AG04450 (cell line): ENCODE measurements at places on chromosomes 5 and 9.
A peak's percentile ranks its signal among the peaks of the same experiment; 100 is the strongest.

- DNase-seq = no peak
These were observed 791.2 kb downstream of the MAT2B start for GRCh38 chr5:164296603-164297080.

DNA sequence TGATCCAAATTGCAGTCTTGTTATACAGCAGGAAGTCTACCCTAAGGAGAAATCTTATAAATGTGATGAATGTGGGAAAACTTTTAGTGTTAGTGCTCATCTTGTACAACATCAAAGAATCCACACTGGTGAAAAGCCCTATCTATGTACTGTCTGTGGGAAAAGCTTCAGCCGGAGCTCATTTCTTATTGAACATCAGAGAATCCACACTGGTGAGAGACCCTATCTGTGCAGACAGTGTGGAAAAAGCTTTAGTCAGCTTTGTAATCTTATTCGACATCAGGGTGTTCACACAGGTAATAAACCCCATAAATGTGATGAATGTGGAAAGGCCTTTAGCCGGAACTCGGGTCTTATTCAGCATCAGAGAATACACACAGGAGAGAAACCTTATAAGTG is 10.4 kb downstream of the ZNF189 start:
- DNase-seq = no peak

DNA sequence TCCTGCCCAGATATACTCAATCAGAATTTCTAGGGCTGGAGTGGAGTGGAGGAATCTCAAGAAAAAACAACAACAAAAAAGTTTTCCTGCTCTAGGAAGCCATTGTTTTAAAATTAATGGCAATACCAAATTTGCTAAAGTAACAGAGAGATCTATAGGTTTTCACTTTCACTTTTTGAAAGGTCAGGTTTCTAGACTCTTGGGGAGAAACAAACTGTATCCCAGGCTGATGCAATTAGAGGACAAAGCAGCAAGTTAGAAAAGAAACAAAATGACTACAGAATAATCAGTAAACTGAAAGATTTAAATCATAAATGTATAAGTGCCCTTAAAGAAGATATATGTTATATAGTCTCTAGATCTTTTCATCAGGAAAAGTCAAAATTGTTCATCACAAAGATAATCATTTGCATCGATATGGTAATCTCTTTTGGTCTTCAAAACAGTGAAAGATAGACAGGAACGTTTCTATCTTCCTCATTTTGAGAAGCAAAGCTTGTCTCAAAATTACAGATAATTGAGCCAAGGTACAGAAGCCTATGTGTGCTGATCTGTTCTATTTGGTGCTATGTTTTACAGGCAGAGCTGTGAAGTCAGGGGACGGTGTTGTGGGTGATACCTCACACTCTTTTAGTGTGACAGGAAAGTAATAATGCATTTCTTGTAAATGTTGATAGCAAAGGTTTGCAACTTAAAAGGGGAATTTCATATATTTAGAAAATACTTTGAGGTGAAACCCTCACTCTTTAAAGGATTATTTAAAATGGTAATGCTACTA is 1746.6 kb upstream of the C9orf72 start:
- DNase-seq = no peak

- DNase-seq = no peak
These were observed 823 bp upstream of the PRDM6 start for GRCh38 chr5:123088031-123088805.

DNA sequence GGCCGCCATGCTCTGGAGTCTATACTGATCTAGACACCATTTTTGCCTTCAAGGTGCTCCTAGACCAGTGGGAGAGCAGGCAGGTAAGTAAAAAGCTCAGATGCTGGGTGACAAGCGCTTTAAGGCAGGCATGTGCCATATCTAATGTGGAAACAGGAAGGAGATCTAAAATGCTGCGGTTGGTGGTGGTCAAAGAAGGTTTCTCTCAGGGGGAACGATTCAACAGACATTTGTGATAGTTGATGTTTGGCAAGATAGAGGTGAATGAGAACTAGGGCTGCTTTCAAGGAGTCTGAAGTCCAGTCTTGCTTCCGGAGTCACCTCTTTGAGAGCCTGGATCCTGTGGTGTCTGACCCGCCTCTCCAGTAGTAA is 146.2 kb upstream of the KLF4 start:
- no peak for DNase-seq

GRCh38 chr5:106454651-106455415 is 1215.9 kb downstream of the EFNA5 start:
- DNase-seq = no peak

DNA sequence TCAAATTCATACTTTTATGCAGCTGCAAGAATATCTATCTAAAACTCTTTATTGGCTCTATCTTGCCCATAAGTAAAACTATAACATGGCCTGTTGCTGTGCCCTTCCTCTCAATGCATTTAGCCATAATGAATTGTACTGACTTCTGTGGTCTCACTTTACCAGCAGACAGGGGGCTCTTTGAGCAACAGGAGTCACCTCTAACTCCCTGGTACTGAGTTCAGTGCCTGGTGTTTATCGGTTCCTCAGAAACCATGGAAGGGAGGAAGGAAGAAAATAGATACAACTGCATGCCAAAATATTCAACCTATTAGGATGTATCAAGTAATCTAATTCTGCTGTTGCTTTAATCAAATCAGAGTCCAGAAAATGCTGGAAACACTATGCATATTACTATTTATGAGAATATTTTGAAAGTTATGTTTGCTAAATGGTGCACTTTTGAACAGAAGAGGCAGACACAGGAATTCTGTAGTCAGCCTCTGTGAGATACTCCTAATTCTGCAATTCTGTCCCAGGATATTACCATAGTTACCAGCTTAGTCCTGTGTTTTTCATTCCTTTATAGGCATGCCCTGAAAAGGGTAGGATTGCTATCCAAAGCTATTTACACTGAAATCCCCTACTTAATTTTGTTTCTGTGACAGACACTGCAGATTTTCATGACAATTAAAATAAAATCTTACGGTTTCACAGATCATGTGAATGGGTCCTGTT is 89.8 kb downstream of the CD180 start:
- DNase-seq = no peak

DNA sequence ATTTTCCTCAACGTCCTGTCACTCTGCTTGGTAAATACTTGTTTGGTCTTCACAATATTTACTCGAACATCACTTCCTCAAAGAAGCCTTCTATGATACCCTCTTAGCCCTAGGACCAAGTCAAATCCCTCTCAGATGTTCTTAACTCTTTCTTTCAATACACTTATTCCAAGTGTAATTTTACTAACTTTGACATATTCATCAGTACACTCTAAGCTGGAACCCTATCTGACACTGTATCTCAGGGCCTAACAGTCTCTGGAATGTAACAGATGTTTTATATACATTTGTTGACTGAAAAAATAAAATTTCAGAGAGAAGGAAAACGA is 19.6 kb downstream of the SIL1 start:
- DNase-seq = no peak

GRCh38 chr5:10454591-10455276 is 13.1 kb downstream of the ROPN1L start:
- no peak for DNase-seq

- DNase-seq = no peak
These were observed 2.0 kb upstream of the RALGDS start for GRCh38 chr9:133122935-133123611.

DNA sequence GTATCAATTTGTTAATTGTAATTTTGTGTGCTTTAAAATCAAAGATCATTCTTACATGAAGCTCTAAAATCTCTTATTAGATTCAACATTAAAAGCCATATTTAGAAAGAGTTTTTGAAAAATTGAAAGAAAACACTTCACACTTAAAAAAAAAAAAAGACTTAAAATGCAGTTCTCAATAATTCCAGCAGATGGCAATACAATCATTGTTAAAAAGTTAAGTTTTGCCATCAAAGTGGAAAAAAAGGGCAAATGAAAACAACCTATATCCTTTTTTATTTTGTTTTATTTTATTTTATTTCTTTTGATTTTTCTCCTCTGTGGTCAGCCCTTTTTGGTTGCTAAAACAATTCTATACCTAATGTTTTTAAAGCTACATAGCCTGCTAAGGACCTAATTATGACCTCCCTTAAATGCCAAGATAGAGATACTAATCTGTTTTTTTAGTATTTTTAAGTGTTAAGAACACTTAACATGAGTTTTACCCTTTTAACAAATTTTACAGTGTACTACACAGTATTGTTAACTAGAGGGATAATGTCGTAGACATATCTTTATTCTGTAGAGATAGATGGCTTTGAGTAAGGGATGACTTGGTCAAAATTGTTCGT is 154.2 kb upstream of the DAB2 start:
- DNase-seq = no peak

DNA sequence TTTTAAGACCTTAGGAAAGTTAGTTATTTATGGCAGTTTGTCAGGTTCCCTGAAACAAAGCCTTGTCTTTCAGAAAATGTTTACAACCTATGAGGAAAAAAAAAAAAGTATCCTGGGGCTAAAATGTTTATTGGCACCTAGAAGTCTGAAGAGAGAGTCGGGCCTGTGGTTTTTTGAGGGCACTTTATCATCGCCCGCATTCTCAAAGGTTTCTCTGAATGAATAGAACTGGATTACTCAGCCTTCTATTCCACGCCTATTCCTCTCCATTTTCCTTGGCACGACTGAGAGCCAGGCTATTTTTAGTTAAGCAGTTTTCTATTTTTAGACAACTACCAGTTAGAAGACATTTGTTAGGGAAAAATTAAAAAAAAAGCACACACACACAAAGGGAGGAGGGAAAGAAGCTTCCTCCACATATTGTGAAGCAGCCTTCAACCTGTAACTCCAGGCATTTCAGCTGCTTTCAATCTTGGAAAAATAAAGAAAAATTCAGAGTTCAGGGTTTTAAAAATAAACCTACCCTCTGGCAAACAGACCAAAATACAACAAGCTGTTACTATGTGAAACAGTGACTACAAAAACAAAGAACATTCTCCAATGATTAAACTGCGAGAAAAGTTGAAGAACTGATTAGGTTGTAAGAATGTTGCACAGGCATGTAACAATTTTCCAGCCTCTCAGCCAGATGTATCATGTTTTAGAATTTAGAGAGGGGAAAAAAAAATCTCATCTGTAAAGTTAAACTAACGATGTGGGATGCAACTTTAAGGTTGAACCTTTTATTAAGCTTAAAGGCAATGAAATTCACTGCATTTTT is 97.0 kb downstream of the MEF2C start:
- DNase-seq = peak; percentile 55

DNA sequence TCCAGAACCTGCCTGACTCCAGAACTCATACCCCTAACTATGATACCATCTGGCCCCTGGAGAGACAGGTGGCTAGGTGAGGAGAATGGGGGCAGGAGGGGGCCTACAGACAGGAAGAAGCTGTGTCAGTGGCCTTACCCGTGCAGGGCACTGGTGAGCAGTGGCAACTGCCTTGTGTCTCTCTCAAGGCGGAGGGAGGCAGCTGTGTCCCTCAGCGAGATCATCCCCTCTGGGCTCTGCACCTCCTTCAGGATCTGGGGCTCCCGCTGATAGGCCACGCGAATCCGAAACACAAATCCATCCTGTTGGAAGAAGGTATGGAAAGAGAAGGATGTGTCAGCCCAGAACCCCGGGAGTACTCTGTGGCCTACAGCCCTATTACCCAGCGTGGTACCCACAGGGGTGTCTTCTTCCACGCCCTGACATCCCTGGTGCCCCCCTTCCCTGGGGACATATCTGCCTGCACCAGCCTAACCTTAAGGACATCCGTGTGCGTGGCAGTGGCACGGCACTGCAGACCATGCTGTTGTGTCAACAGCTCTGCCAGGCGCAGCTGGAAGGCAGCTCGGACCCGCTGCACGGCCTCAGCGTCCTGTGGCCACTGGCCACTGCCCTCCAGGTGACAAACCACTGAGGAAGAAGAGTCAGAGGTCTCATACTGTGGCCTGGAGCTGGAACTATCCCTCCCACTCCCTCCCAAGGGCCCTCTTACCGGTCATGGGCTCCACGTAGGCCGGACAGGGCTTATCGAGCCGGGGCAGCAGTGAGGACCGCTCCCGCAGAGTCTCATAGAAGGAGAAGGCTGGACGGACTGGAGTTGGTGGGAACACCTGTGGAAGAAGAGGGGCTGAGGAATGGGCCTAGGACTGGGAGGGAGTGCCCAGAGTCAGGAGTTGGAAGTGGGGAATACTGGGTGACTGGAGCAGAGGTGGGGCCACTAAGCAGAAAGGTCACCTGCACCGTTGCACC is 7.8 kb downstream of the NOL6 start:
- DNase-seq = no peak

- DNase-seq = no peak
These were observed 3.2 kb upstream of the IRX2 start for GRCh38 chr5:2754581-2755075.

DNA sequence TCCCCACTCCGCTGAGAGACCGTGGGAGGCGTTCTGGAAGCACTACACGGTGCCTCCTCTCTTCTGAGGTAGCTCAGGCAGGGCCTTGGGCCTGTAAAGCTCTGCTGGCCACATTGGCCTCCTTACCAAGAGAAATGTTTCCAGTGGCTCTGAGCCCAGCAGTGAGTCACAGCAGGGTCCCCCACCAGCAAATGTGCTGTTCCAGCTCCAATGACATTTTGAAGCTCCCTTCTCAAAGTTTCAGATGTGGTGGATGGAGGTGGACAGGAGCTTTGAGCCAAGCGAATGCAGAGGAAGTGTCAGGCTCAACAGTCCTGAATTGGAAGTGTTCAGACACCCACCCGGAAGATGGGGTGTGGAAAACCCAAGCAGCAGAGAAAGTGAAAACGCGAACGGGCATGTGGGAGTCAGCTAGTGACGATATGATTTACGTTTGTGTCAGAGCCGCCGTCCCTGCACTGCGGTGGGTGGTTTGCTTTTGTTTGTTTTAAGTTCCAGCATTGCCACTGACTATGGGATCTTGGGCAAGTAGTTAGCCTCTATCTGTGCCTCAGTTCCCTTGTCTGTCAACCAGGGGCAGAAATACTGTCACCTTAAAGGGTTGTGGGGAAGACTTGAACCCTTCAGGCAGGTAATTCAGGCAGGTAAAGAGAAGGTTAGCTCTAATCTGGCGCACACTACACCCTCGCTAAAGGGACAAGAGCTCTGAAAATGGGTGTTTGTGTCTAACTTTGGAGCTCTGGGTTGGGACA is 38.2 kb downstream of the C5orf15 start:
- DNase-seq = no peak

DNA sequence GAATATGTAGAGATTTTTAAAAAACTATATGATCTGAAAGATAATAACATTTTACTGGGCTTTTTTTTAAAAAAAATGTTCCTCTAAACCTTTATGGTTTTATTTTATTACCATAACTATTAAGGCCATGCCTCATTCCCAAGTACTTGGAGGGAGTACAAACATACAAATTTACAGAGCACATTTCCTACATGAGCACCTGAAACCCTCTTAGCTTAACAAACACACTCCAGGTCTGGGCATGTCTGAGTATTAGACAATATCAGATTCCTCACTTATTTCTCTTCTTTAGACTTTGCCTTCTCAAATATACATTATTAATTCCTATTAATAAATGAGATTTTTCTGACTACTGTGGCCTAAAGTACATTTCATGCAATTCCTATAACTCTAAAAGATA is 319.2 kb downstream of the SLCO4C1 start:
- no peak for DNase-seq

- DNase-seq = no peak
These were observed 101.7 kb downstream of the PSD2 start for GRCh38 chr5:139897342-139897741.

DNA sequence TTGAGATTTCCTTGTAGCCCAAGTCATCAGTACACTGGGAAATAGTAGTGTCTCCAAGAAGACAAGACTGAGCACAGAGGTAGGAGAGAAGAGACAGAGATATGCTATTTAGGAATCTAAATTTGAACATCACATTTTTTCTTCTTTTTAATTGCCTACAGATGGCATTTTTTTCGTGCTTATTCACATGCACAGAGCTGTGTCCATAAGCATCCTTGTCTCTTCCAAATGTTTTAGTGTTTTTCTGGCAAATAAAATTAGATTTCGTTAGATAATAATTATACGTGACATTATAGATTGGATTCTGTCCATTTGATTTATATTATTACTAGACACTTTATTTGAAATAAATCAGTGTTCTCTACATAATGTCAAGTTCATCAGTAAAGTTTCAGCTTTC is 80.9 kb downstream of the PRR16 start:
- no peak for DNase-seq
